ENCODE measurements at places on chromosomes 4 and X.

DNA sequence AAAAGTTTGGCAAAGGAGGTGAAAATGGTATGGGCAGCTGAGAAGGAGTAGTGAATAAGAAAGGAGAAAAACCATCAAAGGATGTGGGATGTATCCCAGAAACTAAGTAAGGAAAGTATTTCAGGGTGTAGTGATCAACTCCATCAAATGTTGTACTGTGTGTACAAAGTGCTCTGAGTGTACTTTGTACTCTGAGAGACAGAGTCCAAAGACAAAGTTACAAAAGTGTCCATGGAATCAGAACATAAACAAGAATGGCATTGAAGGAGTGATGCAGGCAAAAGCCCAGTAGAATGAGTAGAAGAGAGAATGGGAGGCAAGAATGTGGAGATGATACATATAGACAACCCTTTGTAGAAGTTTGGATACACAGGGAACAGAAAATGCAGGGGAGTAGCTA lies 12.3 kb upstream of the PGRMC1 start:
- DNase-seq: no peak

GRCh38 chr4:123977641-123978081 lies 581.1 kb downstream of the SPRY1 start:
- no peak for DNase-seq

DNA sequence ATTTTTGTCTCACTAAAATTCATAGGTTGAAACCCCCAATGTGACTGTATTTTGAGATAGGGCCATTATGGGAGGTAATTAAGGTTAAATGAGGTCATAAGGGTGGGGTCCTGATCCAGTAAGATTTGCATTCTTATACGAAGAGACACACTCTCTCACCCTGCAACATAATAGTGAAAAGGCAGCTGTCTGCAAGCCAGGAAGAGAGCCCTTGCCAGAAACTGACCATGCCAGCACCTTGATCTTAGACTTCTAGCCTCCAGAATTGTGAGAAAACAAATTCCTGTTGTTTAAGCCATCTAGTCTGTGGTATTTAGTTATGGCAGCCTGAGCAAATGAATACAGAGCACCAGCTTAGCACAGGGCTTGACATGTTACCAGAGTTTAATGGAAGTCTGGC lies 17.5 kb upstream of the IGSF1 start:
- no peak for DNase-seq

DNA sequence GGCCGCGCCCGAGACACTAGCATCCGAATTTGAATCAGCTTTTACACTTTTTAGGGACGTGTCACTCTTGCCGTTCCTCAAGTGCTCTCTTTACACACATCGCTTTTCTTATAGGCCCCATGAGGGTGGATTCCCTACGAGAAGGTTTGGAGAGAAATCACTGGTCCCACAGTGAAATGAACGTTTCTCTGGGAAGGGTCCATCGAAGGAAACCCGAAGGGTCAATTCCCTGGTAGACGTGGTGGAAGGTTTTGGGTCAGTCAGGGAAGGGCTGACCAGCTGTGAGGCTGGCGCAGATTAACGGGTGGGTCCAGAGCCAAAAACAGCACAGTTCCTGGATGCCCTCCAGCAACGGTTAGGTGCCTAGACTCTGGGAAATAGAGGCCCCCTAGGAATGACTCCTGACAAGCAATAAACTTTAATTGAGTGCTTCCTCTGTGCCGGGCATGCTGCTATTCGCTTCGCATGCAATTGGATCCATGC lies 35.9 kb downstream of the ETDC start:
- DNase-seq: no peak

- no peak for DNase-seq
Measured at GRCh38 chr4:1082215-1083182, 30.9 kb downstream of the RNF212 start.

GRCh38 chr4:14812101-14812500 lies 190.2 kb upstream of the CPEB2 start:
- DNase-seq: no peak

GRCh38 chr4:80184825-80185756 lies 12.2 kb upstream of the PRDM8 start:
- no peak for DNase-seq

GRCh38 chr4:67087897-67088296 lies 457.4 kb downstream of the CENPC start:
- no peak for DNase-seq

- no peak for DNase-seq
Measured at GRCh38 chrX:12950851-12951594, 23.9 kb upstream of the TMSB4X start.

DNA sequence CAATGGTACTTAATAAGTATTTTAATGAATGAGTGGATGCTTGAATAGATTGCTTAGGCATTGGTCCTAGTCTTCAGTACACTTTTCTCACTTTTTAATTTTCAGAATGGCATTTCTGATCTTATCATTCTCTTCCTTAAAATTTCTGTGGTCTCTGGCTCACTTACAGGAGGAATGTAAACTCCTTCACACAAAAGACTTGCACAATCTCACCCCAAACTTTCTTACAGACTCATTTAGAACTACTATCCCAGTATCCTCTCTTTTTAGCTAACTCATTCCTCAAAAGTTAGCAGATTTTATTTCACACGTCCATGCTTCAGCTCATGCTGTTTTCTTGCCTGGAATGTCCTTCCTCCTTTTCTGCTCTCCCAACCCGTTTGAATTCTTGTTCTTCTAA lies 350.1 kb downstream of the GRXCR1 start:
- no peak for DNase-seq

DNA sequence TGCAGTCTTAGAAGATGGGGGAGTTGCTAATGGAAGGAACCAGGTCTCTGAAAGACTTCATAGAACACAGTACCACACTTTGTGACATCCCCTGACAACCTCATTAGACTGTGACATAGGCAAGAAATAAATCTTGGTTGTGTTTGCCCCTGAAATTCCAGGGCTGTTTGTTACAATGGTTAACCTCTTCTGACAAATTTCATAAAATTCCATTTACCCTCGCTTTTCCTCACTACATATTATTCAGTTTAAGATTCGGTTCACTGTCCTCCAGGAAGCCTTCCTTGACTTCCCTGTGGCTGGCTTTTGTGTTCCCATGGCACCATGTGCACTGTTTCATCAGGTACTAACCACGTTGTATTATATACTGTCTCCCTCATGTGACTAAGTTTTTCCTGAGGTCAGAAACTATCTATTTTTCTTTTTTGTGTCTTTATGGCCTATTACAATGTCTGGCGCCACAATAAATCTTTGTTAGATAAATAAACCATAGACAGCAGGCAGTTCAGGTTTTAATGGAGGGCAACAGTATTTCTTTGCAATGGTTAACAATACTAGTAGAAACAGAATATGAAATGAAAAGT lies 54.2 kb downstream of the ATXN3L start:
- DNase-seq: no peak

GRCh38 chr4:153641532-153641931 lies 42.5 kb upstream of the TLR2 start:
- no peak for DNase-seq

DNA sequence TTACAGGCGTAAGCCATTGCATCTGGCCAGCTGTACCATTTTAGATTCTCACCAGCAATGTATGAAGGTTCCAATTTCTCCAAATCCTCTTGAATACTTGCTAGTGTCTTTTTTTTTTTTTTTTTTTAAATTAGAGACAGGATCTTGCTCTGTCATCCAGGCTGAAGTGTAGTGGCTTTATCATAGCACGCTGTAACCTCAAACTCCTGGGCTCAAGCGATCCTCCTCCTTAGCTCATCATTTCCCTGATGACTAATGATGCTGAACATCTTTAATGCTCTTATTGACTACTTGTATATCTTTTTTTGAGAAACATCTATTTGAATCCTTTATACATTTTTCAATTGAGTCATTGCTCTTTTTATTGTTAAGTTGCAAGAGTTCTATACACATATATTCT lies 40.3 kb downstream of the HDAC8 start:
- no peak for DNase-seq

DNA sequence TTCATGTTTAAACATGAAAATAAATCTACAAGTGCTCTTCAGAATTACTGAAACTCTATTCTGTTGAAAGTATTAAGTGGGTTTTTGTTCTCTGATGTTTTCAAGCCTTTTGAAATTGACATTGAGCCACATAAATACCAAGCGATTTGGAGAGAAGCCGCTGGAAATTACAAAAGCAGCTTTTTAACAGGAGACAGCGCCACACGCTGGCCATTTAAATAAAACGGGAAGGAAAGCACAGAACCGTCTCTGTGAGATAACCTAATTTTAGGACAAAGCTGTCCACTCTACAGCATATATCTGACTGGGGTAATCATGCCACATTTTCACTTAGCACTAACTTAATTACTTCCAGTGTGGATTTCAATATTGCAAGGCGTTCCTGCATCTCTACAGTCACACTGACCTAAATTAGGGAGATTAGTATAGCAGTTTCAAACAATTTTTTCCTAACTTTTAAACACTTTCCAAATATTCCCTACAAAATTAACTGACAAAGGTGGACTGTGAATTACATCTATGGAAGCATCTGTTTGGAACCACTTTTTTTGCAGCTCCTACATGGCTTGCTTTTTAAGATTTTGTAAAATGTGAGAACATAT lies 6.8 kb upstream of the ANOS1 start:
- no peak for DNase-seq

DNA sequence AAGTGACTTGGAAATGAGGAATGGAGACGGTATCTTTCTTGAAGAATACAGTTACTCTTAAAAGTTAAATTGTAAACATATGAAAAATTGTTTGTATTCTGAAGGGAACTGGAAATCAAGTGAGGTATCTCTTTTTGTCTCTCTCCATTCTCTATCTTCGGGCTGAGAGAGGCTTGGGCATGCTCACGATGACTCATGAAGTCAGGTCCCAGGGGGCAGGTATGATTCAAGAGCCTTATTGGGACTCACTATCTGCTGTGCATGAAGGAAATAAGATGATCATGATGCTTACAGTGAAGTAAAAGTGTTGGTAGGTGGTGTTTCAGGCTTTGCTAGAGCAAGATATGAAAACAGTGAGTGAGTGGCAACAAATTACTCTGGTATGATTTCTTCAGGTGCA lies 200.4 kb upstream of the PITX2 start:
- no peak for DNase-seq

- no peak for DNase-seq
Measured at GRCh38 chrX:153533091-153533490, 15.6 kb downstream of the ATP2B3 start.

DNA sequence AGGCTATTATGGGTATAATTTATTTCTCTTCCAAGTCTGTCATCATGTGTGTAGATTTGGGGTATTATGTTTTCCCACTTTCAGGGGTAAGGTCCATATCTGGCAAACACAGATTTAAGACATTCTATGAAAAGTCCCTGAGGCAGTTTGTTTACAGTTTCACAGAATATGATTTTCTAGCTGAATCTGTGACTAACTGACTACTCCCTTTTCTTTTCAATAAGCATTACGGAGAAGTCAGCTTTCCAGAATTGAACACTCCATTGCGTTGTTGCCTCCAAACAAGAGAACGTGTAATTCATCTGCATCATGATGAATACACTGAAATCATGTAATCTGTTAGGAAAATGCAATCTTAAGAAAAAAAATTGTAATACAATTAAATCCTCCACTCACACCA lies 226.7 kb upstream of the SFRP2 start:
- no peak for DNase-seq

DNA sequence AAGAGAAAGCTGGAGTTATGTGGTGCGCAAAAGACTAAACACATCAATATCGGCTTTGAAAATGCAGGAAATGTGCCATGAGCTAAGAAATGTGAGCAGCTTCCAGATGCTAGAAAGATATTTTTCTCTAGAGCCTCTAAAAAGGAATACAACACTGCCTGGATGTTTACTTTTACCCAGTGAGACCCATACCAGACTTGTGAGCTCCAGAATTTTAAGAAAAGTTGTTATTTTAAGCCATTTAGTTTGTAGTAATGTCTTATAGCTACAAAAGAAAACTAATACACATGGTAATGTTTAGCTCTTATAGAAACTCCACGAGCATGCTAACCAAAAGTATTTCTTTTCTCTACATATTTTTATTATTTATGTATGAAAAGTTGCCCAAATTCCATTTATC lies 1389.4 kb downstream of the C4orf33 start:
- no peak for DNase-seq

GRCh38 chrX:29627833-29628232 lies 587.5 kb upstream of the MAGEB2 start:
- no peak for DNase-seq

GRCh38 chrX:40563784-40564183 lies 17.0 kb upstream of the ATP6AP2 start:
- no peak for DNase-seq

DNA sequence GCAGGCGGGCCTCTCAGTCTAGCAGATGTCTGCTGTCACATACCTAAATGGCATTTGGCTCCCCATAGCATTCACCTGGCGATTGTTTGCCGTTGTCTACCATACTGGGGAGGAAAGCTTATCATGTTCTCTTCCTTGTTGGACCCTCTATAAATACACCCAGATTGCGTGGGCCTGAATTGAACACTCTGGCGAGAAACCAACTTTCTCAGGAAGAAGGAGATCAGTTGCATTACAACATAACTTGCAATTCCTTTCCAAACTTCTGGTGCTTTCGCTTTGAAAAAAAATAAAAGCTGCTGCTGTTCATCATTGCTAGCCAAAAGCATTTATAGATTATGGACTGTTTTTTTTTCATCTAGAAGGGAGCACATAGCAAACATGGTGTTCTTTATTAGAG lies 230.0 kb upstream of the GPC4 start:
- DNase-seq: no peak

DNA sequence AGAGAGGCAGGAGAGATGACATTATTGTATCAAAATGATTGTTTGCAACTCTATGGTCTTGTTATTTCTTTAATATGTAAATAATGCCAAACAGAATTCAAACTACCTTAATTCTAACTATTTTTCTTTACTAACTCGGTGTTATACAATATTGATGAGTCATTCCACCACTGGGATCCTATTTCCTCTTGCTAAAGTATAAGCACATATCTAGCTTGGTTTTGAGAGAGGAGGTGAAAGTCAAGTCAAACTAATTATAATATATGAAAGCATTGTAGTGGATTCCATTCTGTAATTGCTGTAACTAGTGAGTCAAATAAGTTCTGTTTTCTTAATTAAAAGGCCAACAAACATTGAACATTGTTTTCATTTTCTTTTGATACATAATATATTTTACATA lies 837.6 kb downstream of the PDHA2 start:
- DNase-seq: no peak

- DNase-seq: no peak
Measured at GRCh38 chr4:76716658-76717057, 181.3 kb downstream of the SOWAHB start.

- DNase-seq: no peak
Measured at GRCh38 chr4:29653221-29653620, 1066.9 kb upstream of the PCDH7 start.

DNA sequence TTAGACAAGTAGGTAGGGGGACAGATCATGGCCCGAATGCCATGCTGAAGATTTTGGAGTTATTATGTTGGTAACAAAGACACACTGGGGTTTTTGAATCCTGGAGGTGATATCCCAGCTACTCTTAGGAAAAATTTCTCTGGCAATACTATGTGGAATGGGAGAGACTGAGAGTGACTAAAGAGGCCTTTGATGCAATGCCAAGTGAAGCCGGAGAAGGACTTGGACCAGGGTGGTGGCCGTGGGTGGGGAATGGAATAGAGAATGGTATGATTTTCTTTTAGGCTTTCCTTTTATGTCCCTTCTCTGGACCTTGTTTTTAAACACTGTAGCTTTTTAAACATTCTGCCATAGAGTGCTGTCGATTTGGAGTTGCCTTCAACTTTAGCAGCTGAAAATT lies 141.6 kb downstream of the DCLK2 start:
- DNase-seq: no peak

- no peak for DNase-seq
Measured at GRCh38 chr4:139768366-139768765, 102.7 kb downstream of the MGST2 start.

All from activated CD8-positive, alpha-beta memory T cell treated with anti-CD3 and anti-CD28 coated beads for 1 hour (primary cell).